ENCODE measurements at places on chromosomes 4 and X.

GRCh38 chrX:82775426-82775825, 732.7 kb upstream of the POU3F4 start:
- no peak for DNase-seq

DNA sequence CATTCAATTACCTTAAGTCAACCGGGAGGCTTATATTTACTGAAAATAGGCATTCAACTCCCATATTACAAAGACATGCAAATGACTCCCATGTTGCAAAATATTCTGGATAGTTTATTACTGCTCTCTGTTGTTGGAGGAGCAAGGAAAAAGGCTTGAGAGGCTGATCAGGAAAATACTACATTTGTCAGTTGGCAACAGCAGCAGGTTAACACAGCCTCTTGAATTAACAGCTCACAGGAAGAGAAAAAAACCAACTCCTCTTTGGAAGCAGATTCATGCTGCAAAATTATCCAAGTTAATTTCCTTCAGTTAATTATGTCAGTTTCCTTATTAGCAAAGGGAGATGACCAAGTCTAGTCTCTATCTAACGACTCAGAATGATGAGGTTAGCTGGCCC, 238.9 kb downstream of the MAML3 start:
- no peak for DNase-seq

DNA sequence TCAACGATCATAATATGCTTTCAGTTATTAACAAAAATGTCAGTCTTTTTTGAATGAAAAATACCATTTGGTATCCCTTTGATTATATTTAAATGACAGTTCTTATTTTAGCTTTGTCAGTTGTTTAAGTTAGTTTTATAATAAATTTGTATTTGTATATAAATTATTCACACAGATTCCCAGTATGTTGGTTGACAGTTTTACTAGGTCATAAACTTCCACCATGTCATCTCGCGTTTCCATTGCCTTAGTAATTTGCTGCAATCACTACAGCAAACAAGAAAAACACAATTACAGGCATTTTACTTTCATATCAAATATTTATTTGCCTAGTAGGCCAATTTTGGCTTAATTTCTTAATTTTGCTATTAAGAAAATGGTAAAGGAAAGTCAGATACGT, 109.6 kb upstream of the ANK2 start:
- DNase-seq: no peak

DNA sequence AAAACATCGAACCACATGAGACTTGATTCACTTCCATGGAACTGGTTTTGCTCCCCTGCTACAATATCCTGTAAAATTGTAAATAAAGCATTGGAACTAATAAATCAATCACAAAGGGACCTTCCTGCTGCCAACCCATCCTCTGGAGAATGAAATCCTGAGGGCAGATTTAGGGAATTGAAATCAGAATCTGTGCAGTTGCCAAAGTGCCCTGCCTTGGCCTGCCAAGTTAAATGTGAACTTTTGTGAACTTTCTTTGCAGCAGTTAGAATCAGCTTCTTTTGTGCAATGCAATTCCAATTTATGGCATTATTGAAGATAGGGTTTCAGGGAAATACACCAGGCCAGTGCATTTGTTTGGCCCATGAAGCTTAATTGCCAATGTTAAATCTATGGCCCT, 263.1 kb downstream of the PTTG2 start:
- no peak for DNase-seq

GRCh38 chr4:61149278-61149677, 50.8 kb upstream of the ADGRL3 start:
- DNase-seq: no peak

DNA sequence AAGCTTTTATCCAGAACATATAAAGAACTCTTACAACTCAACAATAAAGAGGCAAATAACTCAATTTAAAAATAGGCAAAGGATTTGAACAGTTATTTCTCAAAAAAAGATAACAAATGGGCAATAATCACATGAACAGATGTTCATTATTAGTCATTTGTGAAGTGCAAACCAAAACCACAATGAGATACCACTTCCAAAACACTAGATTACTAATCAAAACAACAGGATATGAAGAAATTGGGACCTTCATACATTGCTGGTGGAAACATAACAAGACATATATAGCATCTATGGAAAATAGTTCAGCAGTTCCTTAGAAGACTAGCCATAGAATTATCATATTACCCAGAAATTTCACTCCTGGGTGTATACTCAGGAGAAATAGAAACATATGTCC, 224.6 kb downstream of the FBXO8 start:
- no peak for DNase-seq

DNA sequence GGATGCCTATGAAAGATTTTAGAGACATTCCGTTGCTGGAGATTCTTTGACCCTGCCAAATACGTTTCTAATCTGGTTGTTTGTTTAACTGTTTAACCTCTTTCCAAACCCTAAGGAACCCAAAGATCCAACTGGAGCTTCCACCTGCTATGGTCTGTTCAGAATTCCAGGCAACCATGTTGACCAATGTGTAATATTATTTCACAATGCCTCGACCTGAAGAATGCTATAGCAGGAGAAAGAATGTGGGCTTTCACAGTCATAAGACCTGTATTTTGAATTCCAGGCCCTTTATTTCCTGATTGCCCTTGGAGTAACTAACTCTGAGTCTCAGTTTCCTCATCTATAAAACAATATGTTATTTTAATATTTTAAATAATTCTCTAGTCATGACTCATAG, 90.8 kb downstream of the COL25A1 start:
- DNase-seq: no peak

- no peak for DNase-seq
These were observed 2.9 kb downstream of the USP11 start for GRCh38 chrX:47235691-47236103.

GRCh38 chr4:155376387-155377268, at the start of gene MAP9:
Gene MAP9 (minus strand): TSS chr4:155376965. CDS start chr4:155375850, 1,115 bp downstream.
- DNase-seq: peak; percentile 94

DNA sequence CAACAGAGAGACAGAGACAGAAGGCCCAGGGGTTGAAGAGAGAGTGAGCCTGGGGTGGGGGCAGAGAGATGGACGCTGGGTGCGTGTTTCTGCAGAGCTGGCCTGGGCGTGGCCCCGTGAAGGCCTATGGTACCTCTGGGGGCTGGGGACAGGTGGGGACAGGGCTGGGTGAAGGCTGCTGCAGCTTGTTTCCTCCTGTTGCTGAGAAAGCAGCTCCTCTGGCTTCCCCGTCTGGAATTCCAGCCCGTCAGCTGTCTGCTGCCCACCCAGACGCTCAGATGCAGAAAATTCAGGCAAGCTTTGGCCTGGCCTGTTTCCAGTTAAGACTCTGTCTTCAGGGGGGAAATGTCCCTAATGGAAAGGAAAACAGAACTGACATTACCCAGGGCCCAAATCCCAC, 76.8 kb upstream of the PSAPL1 start:
- DNase-seq: no peak

GRCh38 chr4:122700178-122700725, 32.3 kb upstream of the BBS12 start:
- no peak for DNase-seq

GRCh38 chr4:55545151-55545550, 1.6 kb downstream of the CLOCK start:
- DNase-seq: no peak

DNA sequence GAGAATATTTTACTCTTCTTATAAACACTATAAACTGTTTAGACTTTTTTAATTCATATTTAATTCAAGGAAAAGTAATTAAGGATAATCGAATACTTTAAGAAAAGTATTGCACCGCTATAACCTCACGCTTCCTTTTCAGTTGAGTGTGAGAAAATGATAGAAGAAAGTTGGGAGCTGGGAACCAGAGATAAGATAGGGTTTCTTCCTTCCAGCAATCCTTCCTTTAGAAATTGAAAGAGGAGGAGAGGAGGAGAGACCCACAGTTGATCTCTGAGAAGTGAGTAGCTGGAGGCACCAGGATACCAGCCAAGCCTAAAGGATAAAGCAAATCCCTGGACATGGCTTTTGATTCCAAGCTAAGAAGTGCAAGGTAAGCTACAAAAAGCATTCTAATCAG, 242.3 kb upstream of the NOCT start:
- no peak for DNase-seq

GRCh38 chr4:94214703-94215319, 7.1 kb downstream of the SMARCAD1 start:
- no peak for DNase-seq

DNA sequence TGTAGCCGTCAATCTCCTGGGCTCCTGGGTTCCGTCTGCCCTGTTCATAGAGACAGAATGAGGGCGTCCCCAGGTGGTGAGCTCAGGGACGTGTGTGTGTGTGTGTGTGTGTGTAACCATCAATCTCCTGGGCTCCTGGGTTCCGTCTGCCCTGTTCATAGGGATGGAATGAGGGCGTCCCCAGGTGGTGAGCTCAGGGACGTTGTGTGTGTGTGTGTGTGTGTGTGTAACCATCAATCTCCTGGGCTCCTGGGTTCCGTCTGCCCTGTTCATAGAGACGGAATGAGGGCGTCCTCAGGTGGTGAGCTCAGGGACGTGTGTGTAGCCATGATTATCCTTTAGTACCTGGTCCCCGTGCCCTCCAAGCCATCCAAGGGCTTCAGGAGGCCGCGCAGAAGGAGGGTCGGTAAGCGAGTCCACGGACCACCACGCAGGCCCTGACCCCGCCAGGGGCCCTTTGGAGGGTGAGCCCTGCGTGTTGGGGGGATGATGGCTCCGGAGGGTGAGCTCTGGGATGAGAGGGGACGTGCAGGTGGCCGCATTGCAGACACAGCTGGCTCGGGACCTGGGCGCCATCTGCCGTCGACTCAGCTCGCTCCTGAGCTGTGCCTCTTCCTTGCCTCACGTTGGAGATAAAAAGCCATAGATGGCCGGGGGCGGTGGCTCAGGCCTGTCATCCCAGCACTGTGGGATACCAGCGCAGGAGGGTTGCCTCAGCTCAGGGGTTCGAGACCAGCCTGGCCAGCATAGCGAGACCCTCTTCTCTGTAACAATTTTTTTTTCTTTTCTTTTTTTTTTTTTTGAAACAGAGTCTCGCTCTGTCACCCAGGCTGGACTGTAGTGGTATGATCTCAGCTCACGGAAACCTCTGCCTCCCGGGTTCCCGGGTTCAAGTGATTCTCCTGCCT, 5.4 kb upstream of the GTPBP6 start:
- DNase-seq: peak; percentile 46

Measured in CD4-positive, alpha-beta T cell treated with Interleukin-2 at 100 ng/mL for 4 hours (primary cell).